Left ventricle myocardium inferior (tissue), 1 donor: ENCODE measurements at places on chromosomes 12 and 14. TPM values are rescaled to one million over a fixed set of nuclear protein-coding genes. Genes with fewer than 3 reads are reported as not detected.
A peak's percentile ranks its signal among the peaks of the same experiment; 100 is the strongest.

DNA sequence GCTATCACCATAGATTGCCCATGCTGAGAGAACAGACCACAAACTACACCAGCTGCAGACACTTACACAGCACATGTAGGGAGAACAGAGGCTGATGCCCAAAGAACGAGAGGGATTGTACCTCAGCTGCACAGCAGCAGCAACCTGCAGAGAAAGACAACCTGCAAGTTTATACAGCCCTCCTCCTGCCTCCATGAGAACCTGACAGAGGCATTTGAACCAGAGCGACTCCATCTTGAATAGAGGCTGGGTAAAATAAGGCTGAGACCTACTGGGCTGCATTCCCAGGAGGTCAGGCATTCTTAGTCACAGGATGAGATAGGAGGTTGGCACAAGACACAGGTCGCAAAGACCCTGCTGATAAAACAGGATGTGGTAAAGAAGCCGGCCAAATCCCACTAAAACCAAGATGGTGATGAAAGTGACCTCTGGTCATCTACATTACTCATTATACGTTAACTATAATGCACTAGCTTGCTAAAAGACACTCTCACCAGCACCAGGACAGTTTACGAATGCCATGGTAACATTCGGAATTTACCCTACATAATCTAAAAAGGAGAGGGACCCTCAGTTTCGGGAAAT lies 262.4 kb upstream of the HMGA2 start:
- H3K4me3 ChIP-seq: no peak overlapping the region
- peaks cover 12% of the 10 kb centered on the region for H3K4me1 ChIP-seq
- no peaks in the 10 kb centered on the region for H3K36me3 ChIP-seq
- peaks cover 8% of the 10 kb centered on the region for H3K27me3 ChIP-seq
- DNase-seq: no peak

DNA sequence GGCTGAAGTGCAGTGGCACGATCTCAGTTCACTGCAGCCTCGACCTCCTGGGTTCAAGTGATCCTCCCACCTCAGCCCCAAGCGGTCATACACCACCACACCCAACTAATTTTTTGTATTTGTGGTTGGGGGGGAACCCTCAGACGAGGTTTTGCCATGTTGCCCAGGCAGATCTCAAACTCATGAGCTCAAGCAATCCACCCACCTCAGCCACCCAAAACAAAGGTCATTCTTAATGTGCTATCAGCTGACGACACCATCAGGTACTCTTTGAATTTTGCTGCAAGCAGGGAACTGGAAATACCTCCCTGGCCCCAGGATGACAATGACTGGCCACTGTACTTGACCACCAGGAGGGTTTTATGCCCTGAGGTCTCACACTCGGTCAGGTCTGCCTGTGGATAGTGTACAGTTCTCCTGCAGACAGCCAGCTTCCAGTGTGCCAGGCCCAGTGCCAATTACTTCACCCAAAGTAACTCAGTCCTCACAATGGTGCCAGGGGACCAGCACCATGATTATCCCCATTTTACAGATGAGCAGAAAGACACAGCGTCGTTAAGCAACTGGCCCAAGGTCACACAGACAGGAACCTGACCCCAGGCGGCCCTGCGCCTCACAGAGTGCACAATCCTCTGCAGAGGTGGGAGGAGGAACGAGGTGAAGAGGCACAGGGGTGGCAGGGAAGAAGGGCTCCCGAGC lies 42.9 kb downstream of the ITPK1 start:
- no peaks in the 10 kb centered on the region for H3K27me3 ChIP-seq
- no peak for DNase-seq
- H3K36me3 ChIP-seq: no peaks in the 10 kb centered on the region
- H3K4me1 ChIP-seq: peaks cover 55% of the 10 kb centered on the region
- peak overlapping the region; percentile 86 for H3K27ac ChIP-seq
- H3K4me3 ChIP-seq: no peak overlapping the region

Gene PLEK2
- not detected for total RNA-seq

DNA sequence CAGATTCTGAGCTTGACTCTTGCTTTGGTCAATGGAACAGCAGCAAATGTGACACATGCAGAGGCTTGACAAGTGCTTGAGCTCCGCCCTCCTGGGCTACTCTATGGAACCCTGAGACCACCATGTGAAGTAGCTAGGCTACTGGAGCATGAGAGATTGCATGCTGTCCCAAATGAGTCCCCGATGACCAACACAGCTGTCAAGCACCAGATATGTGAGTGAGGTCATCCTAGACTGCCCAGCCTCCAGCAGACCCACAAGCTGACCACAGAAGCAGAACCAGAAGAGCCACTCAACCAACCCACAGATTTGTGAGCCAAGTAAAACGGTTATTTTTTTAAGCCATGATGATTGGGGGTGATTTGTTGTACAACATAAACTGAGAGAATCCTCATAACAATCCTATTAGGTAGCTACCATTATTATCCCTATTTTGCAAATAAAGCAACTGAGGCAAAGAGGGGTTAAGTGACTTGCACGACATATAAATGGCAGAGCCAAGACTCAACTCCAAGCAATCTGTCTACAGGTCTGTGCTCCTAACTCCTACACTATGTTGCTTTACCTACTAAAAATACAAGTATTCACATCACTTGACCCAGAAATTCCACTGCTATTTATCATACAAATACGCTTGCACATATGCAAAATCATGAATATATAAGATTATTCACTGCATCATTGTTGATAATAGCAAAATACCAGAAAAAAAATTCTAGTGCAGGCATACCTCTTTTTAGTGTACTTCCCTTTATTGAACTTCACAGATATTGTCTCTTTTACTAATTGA lies 136.2 kb downstream of the NDUFA12 start:
- no peak for DNase-seq
- no peaks in the 10 kb centered on the region for H3K4me1 ChIP-seq
- no peak overlapping the region for H3K4me3 ChIP-seq
- peaks cover 48% of the 10 kb centered on the region for H3K27me3 ChIP-seq
- no peaks in the 10 kb centered on the region for H3K36me3 ChIP-seq

DNA sequence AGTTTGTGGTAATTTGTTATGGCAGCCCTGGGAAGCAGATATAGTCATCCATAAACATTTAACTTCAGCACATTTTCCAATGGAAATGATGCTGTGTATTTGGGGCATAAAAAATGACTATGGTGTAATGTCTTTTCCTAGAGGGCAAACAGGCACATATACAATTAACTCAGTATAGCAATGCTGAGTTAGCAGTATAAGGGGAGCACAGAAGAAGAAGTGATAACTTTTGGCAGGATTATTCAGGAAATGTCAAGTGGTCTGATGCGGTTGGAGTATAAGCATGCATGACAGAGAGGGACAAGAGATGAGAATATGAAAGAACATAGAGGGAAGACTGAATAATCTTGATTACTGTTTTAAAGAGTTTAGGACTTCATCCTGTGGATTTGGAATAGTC lies 55.3 kb upstream of the PRKD1 start:
- no peak overlapping the region for H3K27ac ChIP-seq
- H3K36me3 ChIP-seq: no peaks in the 10 kb centered on the region
- H3K4me3 ChIP-seq: no peak overlapping the region
- H3K27me3 ChIP-seq: no peaks in the 10 kb centered on the region
- no peak for DNase-seq
- H3K4me1 ChIP-seq: no peaks in the 10 kb centered on the region

DNA sequence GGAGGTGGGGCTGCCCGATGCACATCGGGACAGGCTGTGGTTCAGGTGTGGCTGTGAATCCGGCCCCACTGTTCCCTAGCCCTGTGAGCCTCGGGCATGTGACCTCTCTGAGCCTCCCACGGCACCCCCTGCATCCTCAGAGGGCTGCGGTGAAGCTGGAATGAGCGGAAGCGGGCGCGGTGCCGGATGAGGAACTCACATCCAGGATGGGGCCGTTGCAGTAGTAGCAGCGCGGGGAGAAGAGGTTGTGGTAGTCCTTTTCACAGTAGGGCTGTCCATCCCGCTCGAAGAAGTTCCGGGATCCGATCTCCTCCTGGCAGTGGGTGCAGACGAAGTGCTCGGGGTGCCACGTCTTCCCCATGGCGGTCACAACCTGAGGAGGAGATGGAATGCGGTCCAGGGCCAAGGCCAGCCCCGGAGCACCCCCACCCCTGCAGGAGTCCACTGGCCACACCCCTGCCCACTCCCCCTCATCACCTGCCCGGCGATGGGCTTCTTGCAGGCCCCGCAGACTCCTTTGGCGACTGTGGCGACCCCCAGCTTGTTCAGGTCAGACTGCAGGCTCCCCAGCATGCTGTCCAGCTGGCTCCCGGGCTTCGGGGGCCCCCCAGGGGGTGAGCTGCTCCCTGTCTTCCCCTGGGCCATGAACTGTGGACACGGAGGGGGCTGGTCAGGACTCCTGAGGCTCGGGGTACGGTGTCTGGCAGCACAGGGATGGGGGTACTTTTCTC lies 13.9 kb upstream of the RPLP0 start:
- no peak overlapping the region for H3K4me3 ChIP-seq
- H3K4me1 ChIP-seq: no peaks in the 10 kb centered on the region
- H3K36me3 ChIP-seq: peaks cover 97% of the 10 kb centered on the region
- H3K27ac ChIP-seq: no peak overlapping the region
- DNase-seq: no peak

Gene RD3L
- total RNA-seq: 30.7 TPM

DNA sequence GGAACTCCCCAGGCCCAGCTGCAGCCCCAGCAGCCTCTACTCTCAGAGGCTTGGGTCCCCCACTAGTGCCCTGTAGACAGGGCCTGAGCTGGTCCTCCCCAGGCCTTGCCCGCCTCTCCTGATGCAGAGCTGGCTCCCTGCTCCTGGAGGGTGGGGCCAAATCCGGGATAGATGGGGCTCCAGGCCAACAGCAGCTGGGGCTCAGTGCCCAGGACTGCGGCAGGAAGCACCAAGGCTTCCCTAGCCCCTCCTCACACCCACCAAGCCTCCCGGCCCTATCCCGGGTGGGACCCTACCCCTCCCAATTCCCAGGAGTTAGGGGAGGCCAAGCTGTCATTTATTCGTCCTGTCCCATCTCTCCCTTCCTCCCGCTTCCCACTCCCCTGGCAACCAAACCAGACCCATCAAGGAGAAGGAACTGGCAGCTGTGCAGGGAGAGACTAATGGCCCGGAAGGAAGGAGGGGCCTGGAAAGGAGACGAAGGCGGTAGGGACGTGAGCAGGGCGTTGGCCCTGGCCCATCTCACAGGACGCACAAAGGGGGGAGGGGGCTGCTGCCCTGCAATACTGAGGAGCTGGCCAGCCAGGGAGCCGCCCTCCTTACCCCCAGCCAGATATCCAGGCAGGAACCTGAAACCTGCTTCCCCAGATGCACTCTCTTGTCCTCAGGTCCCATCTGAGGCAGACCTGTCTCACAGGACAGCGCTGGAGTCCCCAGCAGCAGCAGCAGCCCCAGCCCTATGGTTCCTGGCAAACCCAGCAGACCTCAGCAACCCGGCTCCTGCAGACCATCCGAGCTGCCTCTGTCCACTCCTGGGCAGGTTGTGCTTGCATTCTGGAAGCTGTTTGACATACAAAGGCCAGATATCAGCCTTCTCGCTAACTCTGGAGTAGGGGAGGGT lies 1.6 kb upstream of the PRPH start:
- H3K4me1 ChIP-seq: peaks cover 41% of the 10 kb centered on the region
- peak; percentile 57 for DNase-seq
- peak overlapping the region; percentile 23 for H3K27ac ChIP-seq
- peak overlapping the region; percentile 22 for H3K4me3 ChIP-seq
- H3K27me3 ChIP-seq: peaks cover 66% of the 10 kb centered on the region
- no peaks in the 10 kb centered on the region for H3K36me3 ChIP-seq
